Stimulated activated CD4-positive, alpha-beta T cell treated with anti-CD3 and anti-CD28 coated beads, Interleukin-4, amount 100 ng/mL, for 48 hours (primary cell): ENCODE measurements at places on chromosomes 12 and 14.

DNA sequence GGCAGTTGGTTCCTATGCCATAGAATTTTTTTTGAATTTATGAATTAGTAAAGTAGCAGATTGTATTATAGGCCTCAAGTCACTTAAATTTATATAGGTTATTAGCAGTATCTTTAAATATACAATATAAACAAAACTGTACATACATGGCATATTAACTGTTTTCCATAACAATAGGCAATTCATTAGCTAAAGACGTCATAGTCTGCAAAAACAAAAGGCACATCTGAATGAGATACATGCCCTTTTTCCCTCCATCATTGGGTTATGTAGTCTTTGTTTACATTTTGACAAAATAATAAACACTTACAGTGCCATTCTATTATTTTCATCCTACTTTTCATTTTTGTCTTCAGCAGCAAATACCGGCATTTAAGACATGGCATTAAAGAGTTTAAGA is 1.1 kb upstream of the VCPKMT start:
- no peak for DNase-seq

GRCh38 chr14:30888480-30889243 is 14.3 kb downstream of the COCH start:
- DNase-seq: no peak

- DNase-seq: no peak
Observed at GRCh38 chr12:110165540-110166159, 41.5 kb downstream of the IFT81 start.

DNA sequence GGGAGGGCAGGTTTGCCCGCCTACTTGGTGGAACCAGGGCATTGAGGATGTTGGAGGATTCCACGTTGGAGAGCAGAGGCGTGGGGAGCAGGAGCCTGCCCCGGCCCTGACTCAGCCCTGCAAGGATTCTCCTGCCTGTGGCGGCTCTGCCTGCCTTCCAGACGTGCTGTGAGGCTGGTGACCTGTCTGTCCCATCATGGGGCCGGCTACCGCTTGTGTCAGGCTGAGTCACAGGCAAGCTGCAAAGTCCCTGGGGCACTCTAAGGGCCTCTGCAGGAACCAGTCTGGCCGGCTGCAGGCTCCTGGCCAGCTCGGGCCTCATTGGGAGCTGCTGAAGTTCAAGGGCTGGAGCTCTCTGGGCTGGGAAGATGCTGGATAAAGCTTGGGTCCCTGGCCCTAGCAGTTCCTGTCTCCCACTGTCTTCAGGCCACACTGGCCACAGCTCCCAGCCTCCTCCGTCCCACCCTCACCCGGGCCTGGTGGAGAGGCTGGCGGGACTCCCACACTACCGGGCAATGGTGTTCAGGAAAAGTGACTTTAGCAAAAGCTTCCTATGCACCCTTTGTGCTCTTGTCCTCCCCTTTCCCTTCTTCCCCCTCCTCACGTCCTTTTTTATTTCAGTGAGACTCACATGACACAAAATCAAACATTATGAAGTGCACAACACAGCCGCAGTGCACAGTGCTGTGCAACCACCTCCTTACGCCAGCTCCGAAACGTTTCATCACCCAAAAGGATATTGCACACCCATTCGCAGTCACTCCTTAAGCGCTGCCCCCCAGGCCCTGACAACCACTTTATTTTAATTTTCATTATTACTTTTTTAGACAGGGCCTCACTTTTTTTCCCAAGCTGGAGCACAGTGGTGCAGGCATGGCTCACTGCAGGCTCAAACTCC is 22.0 kb upstream of the ULK1 start:
- no peak for DNase-seq

DNA sequence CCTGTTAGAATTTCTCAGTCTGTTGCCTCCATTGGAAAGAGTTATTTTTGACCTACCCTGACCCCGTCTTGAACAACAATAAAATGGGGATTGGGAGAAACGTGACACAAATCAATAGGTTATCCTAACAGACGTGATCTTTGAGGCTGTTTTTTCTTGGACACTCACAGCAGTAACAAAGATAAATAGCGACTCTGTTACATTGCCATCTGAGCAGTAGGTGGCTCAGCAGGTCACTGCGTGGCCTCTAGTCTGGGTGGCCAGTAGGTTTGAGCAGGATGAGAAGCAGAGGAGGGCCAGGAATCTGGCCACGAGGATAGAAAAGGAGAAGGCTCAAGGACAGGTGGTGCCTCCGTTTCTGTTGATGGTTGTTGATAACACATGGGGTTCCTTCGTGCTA is 101.4 kb downstream of the GPATCH2L start:
- DNase-seq: no peak

- no peak for DNase-seq
Observed at GRCh38 chr12:591167-592023, 71.8 kb downstream of the NINJ2 start.

DNA sequence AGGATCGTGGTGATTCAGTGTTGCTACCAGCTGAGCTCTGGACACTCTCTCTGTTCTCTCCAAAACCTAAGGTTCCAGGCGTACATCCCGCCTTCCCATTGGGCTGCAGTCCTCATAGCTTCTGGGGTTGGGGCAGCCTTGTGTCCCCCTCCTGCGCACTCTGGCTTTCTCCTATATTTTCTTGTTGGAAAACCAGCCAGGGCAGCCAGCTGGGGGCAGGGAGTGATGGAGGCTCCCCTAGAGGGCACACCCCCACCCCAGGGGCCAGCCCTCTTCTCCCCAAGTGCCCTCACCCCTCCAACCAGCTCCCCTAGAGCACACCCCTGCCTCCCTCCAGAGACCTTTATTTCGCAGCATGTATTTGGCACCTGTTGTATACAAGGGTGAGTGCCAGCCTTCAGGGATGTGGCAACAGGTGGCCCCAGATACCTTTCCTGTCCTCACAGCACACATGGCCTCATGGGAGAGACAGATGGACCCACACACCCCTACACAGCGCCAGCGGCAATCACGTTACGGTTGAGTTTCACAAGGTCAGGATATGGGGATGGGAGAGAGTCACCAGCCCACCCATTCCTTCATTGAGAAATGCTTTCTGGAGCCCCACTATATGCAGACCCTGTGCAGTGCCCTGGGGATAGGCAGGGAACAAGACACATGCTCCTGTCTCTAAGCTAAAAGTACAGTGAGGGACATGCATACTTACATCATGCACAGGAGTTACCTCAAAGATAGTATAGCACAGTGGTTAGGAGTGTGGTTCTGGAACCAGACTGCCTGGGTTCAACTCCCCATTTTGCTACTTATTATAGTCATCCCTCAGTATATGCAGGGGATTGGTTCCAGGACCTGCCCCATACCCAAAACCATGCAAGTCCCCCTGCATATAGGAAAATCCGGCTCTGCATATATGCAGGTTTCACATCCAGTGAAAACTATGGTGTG is 141.1 kb downstream of the PHETA1 start:
- DNase-seq: no peak

DNA sequence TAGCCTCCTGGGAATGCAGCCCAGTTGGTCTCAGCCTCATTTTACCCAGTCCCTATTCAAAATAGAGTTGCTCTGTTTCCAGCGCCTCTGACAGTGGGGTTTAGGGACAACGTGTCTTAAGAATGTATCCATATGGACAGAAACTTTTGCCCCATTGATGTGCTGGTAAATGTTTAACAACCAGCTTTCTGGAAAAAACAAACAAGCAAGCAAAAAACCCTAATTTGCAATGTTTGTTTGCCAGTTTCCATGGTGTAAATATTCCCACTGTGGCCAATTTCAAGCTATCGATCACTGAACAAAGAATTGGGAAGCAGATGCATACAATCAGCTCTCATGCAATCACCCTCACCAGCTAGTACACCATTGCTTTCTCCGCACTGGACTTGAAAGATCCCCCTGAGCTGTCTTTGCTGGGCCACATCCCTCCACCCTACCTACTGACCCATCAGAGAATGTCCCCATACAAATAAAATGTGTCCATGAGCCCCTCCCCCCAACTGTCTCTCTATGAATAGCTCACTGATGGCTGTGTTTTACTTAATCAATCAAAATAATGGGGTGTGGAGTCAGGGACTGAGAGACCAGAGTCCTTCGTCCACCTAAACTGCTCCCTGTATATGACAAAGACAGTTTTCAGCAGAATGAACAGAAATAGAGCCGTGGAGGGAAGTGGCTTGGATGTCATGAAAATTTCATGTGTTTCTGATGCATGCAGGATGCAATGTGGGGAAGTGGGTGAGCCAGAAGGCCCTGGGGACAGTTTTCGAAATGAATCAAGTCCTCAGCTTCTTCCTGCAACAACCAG is 40.8 kb downstream of the CCDC60 start:
- DNase-seq: no peak

GRCh38 chr14:69850086-69850735 is 29.0 kb upstream of the SMOC1 start:
- no peak for DNase-seq

GRCh38 chr14:56515739-56516138 is 63.9 kb upstream of the TMEM260 start:
- no peak for DNase-seq

DNA sequence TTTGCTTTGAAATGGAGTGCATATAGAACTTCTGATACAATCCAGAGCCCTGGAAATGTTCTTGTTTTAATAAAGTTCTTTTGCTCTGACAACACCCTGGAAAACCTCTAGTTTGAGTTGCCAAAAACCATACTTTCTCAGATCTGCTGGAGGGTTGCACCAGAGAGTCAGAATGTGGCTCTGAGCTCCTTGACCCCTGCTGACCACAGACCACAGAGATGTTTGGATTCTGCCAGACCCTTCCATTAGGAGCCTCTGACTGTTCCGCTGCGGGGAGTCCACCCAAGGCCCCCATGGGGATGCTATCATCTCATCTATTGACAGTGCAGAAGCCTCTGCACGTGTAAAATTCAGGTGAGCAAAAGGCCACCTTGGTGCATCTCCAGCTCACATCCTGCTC is 332.6 kb downstream of the GLT1D1 start:
- no peak for DNase-seq

DNA sequence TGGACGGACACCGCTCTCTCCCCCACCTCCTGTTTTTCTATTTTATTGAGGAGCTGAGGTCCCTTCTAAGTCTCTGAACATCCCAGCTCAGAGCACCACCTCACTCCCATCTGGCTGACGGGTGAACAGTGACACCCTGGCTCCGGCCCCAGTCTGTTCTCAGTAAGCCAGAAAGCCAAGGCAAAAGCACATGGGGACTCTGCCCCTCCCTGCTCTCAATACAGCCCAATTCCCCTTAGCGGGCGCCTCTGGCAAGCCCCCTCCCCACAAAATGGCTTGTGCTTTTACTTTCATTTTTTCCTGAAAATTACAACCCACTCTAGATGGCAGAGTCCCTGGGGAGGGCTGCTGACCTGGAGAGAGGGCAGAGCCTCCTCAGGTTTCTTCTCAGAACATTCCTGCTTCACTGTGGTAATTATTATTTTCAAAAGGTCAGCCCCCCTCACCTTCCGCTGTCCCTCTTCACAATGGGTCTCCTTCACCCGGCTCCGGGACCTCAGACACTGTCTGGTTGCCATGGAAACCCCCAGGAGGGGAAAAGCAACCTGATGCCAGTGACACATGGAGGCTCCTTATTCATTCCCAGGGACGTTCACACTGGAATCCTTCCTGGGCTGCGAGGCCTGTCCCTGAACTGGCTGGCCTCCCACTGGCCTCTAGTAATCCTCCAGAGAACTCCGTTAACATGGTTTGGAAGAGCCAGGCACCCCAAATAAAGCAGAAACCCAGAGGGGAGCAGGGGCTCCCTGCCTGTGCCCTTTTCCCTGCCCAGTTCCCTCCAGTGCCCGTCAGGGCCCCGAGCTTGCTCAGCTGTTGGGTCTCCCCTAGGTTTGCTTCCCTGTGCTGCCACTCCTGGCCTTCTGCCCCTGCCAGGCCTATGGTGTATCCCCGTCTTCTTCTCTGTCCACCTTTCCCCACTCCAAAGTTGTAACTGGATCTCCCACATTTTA is 15.9 kb downstream of the COL2A1 start:
- no peak for DNase-seq

GRCh38 chr14:63299351-63300110 is 19.2 kb downstream of the GPHB5 start:
- DNase-seq: no peak

- DNase-seq: no peak
Observed at GRCh38 chr12:79662046-79662811, 28.5 kb downstream of the PAWR start.

DNA sequence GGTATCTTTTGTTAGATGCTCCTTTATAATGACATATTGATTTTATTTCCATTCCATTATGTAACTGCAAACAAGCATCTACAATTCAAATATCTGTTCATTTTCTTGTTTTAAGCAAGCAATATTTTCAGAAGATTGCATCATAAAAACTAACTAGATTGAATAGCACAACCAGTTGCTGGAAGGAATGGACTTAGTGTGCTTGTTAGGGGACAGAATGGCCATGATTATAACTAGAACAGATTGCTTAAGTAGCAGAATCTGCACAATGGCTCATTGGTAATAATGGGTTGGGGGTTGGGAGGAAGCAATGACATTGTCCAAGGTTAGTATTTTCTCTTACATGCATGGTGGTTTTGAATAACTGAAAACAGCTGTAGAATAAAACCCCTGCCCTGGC is 939.5 kb downstream of the SLC16A7 start:
- no peak for DNase-seq

- no peak for DNase-seq
Observed at GRCh38 chr12:79262938-79263337, 398.4 kb downstream of the SYT1 start.

- DNase-seq: no peak
Observed at GRCh38 chr12:1842183-1842904, 22.0 kb downstream of the LRTM2 start.

GRCh38 chr14:89805501-89805900 is 149.0 kb downstream of the EFCAB11 start:
- DNase-seq: no peak

DNA sequence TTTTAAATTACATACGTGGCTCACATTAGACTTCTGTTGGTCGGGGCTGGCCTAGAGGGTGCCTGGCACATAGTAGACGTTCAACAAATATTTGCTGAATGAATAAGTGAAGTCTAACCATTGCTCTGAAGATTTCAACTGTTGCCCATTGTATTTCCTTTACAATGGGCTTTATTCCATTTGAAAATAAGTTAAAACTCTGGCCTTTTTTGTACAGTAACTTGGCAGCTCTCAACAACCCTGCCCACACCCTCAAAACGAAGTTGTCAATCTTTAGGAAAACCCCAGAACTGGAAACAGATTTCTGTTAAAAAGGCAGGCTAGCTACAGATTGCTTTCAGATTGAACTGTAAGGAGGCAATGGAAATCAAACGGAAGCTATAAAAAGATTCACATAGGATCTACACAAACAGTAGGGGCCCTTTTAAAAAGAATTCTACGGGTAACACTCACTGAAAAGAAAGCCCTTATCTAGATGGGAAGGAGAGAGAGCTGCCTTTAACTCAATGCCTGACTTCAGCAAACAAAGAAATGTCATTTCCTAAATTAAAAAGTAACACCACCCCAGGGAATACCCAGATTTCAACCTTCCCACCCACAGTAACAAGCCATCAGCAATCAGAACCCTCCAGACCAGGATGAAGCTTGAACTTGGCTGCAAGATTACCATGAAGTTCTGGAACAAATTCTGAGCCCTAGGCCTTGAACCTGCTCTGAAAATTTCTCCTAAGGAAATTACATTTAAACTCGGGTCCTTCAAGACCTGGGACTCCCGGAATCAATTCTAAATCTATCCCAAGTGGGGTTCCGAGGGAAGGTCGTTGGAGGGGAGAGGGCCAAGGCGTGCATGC is 1.4 kb downstream of the WSB2 start:
- no peak for DNase-seq

GRCh38 chr14:103121846-103122584 is 1.2 kb upstream of the TNFAIP2 start:
- DNase-seq: no peak

GRCh38 chr14:23110579-23111365 is 6.0 kb upstream of the CIROP start:
- DNase-seq: no peak

GRCh38 chr14:81033698-81034240 is 78.3 kb downstream of the TSHR start:
- no peak for DNase-seq

GRCh38 chr12:93819050-93819491 is 141.9 kb downstream of the CRADD start:
- no peak for DNase-seq
